Islet precursor cell (in vitro differentiated cells): ENCODE measurements at places on chromosomes 2 and 18.
A peak's percentile ranks its signal among the peaks of the same experiment; 100 is the strongest.

GRCh38 chr18:51150113-51150700 lies 47.3 kb downstream of the MEX3C start:
- peak; percentile 91 for DNase-seq

GRCh38 chr2:226544596-226545210 lies 254.9 kb downstream of the IRS1 start:
- no peak for DNase-seq

DNA sequence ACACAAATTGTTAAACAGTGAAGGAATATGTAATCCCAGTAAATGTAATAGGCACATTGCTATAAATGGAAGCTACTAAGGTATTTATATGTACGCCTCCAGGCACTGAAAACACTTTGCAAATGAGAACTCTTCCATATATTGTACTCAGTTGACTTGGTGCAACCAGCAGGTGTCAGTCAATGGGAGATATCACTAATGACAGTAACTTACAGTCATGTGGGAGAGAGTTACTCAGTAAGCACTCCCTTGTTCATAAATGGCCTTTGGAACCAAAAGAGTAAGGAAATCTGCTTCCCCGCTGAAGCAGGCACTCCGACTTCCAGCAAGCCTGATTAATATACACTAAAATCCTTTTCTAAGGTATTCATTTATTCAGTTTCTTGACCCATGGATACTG lies 5.9 kb downstream of the MDH1 start:
- DNase-seq = no peak

GRCh38 chr2:232385660-232386489 lies 7.3 kb downstream of the ALPP start:
- peak; percentile 98 for DNase-seq

DNA sequence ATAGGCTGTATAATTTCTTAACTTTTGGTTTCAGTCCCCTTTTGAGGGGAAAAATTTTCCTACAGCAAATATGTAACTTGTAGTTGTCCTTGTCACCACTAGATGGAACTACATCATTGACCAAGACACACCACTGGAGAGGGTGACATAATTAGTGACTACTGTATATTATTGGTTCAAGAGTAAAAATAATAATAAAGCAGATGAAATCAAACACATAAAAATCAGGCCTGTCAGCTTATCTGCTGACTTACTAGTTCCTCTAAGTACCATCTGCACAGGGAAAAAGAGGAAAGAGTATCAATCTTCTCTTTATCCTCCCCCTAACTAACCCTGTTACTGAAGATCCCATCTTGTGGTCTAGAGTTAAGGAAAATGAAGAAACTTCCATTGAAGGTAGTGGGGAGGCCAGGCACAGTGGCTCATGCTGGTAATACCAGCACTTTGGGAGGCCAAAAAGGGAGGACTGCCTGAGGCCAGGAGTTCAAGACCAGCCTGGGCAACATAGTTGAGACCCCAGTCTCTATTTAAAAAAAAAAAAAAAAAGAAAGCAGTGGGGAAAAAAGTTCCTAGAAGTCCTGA lies 29.6 kb upstream of the ENOSF1 start:
- DNase-seq = no peak

DNA sequence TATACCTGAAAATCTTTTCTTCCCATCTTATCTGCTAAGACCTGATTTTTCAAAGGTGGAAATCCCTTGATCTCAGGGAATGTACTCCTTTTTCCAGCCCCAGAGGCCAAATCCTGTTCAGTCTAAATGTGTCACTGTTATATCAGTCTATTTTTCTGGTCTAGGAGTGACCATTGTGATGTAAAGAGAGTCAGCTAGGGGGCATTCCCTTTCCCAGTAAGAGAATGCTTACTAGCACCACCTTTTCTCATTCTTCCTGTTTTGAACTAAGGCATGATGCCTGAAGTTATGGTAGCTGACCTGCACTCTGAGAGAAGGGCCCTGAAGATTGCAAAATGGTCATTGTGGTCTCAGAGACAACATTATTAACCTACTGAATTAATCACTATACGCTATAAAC lies 124.1 kb upstream of the XIRP2 start:
- DNase-seq = no peak

DNA sequence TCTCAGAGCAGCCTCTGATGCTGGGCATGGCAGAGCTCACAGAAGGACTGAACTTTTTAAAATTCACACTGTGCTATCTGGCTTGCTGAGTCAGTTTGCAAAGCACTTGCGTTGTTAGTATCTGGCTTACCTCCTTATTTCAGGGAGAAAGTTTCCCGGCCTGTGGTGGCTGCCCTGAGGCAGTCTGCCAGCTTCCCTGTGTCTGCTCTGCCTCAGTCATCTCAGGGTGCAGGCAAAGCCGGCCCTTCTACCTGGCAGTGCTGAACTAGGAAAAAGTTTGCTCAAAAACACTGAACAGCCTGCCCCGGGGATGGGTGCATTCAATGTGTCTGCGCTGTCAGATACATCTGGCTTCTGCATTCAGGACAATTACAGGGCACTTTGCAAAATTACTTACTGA lies 90.2 kb upstream of the UXS1 start:
- DNase-seq = peak; percentile 94

DNA sequence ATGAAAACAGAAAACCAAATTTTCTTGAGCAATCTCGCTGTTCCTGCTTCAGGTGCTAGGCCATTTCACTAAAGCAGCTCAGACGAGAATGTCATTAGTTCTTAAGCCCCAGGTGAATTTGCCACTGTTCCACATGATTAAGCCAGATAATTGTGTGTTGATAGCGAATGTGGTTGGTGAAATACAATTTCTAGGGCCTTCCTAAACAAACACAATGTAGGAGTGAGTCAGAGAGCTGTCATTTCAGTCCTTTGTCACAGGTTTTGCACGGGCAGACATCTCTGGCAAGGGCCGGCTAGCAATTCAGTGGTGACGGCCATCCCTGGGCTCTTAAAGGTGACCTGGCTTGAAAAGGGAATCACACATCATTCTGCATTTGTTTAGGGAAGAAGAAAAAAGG lies 170.7 kb downstream of the TMEM182 start:
- peak; percentile 58 for DNase-seq

- DNase-seq = no peak
Measured at GRCh38 chr2:75186821-75187220, 12.5 kb downstream of the TACR1 start.

- no peak for DNase-seq
Measured at GRCh38 chr2:27502142-27502541, 5.5 kb downstream of the GCKR start.

- peak; percentile 78 for DNase-seq
Measured at GRCh38 chr2:175030380-175031271, 25.4 kb upstream of the CHN1 start.

DNA sequence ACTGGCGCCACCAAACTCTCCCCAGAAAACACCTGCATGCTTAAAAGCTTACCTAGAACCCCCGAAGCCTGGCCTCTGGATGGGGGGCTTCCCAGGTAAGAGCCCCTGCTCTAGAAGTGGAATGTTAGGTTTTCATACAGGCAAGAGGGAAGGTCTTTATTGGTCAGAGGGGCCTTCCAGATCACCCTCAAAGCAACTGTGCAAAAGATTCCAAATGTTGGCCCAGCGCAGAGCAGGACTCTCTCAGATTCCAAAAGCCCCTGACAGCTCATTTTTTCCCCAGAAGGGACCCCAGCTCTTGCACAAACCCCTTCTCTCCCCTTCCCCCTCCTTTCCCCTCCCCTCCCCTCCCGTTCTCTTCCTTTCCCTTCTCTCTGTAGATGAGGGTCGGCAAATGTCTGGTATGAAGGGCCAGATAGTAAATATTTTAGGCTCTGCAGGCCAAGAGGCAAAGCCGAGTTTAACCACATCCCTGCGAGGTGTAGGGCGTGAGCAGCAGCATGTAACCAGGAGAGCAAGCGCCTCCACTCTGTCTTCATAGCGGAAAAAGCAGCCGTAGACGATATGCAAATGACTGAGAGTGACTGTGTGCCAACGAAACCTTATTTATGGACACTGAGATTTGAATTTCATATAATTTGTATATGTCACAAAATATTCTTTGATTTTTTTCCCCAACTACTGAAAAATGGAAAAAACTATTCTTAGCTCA lies 116.9 kb downstream of the SMAD7 start:
- peak; percentile 58 for DNase-seq

DNA sequence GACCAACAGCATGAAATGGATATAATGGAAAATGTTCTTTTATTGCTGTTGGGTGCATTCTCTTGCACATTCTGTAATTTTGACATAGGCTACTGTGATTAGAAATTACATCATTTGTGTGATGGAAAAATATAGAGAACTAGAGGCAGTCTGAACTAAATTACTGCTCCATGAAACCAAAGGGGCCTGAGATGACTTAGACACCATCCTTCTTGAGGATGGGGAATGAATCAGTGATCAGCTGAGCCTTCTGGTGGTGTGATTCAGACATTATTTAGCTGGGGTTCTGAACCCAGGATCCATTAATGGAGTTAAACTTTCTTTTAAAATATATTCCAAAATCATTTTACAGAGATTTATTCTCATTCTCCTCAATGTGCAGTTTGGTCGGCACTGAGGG lies 135.8 kb downstream of the LDLRAD4 start:
- DNase-seq = no peak

DNA sequence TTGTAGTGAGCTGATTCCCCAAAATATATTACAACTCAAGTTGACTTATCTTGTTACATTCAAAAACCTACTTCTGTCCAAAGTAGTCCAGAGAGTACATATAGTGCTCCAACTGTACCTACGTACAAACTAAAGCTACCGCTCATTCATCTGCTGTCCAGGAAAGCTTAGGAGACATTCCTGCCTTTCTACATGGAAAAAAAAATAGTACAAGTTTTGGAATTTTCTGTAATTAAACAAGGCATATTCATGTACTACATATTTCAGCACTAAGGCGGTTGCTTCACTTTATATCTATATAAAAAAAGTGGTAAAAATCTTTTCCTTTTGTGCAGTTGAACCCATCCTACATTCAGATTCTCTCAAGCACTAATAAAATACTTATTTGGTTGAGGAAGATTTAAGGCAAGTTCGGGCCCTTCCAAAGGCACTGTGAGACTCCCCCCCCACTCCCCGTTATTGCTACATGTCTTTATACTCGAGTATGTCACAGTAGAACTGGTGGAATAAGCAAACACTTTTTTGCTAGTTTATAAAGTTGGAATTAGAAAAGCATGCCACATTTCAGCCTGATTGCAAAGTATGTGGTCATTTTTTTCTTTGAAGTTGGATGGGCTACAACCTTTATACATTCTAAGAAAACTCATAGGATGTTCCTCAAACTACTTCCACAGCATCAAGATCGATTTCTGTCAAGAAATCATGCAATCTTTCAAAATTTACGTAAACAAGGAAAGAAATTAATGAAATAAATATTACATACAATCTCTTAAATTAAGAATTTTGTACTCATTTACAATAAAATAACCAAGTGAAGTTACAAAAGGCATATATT lies 3.7 kb downstream of the ZFP36L2 start:
- DNase-seq = no peak

GRCh38 chr2:189285349-189285748 lies 105.8 kb upstream of the COL5A2 start:
- no peak for DNase-seq

- DNase-seq = no peak
Measured at GRCh38 chr2:206189691-206190090, 30.0 kb downstream of the EEF1B2 start.

DNA sequence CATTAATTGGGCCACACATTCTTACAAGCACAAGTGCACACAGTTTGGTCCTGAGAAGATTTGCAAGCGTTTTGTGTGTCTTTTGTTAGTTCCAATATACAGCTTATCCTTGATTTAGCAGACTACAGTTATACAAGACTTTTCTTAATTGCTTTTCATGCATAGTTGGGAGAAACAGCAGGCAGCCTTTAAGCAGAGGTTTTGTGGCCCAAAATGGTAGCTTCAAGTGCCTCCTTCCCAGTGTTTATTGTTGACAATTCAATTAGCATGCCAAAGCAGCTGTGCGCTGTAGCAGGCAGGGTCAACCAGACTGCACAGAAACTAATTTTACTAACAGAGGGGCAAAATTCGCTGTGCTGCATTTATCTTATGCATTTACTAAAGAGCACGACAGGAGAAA lies 47.5 kb downstream of the FRZB start:
- DNase-seq = peak; percentile 64

- DNase-seq = no peak
Measured at GRCh38 chr2:29345236-29345635, 230.0 kb downstream of the CLIP4 start.

GRCh38 chr2:218230882-218231281 lies 13.9 kb downstream of the ARPC2 start:
- no peak for DNase-seq

DNA sequence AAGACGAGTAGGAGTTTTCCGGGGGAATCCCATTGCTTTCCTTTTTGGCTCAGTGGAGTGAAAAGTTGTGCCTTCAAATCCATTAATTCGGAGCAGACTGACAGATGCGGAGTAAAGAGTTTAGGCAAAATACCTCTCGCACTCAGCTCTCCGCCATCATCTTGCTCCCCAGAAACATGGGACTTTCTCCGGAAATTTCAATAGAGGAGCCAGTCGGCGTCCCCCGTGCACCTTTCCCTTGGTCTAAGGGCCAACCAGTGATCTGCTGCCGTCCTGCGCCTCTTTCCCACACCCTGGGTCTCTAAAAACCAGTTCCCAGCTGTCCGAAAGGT lies 318 bp downstream of the TYW5 start:
- DNase-seq = no peak

- DNase-seq = no peak
Measured at GRCh38 chr2:208295834-208296233, 29.8 kb downstream of the PIKFYVE start.

GRCh38 chr2:27322301-27322765 lies 564 bp downstream of the MPV17 start:
- DNase-seq = no peak

DNA sequence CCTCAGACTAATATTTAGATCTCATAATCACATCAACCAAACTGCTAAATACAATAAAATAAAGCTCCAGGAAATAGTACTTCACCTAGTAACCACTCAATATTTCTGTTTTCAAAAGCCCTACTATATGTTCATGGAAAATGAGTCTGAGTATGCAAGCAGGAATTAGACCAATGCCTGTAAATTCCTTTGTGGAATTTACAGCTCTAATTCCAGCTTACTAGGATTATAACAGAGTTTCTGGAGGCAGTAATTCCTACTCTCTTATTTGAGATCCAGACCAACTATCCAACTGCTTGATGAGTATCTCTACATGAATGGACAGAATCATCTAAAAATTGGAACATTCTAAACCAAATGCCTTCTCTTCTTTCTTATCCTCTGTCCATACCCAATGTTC lies 11.6 kb downstream of the CDKL4 start:
- no peak for DNase-seq

- no peak for DNase-seq
Measured at GRCh38 chr2:47483191-47483590, 80.2 kb downstream of the MSH2 start.

GRCh38 chr2:70678576-70679143 lies 89.3 kb downstream of the ADD2 start:
- DNase-seq = no peak
